ENCODE measurements at places on chromosomes 1 and 21. TPM values are rescaled to one million over a fixed set of nuclear protein-coding genes. Genes with fewer than 3 reads are reported as not detected.

- H3K27me3 ChIP-seq = no peaks in the 10 kb centered on the region
- no peaks in the 10 kb centered on the region for H3K4me1 ChIP-seq
- no peak for DNase-seq
- no peak overlapping the region for H3K27ac ChIP-seq
These were observed 213.1 kb downstream of the HHAT start for GRCh38 chr1:210541680-210542358.

- H3K27ac ChIP-seq = no peak overlapping the region
- H3K4me1 ChIP-seq = no peaks in the 10 kb centered on the region
- H3K36me3 ChIP-seq = no peaks in the 10 kb centered on the region
- no peak overlapping the region for H3K4me3 ChIP-seq
- no peak for DNase-seq
- no peaks in the 10 kb centered on the region for H3K27me3 ChIP-seq
These were observed 33.3 kb downstream of the TMEM51 start for GRCh38 chr1:15186846-15187151.

GRCh38 chr1:46244656-46245371 lies 2.7 kb upstream of the RAD54L start:
- peaks cover 17% of the 10 kb centered on the region for H3K4me1 ChIP-seq
- no peak for DNase-seq
- peaks cover 4% of the 10 kb centered on the region for H3K36me3 ChIP-seq
- H3K27ac ChIP-seq = no peak overlapping the region

DNA sequence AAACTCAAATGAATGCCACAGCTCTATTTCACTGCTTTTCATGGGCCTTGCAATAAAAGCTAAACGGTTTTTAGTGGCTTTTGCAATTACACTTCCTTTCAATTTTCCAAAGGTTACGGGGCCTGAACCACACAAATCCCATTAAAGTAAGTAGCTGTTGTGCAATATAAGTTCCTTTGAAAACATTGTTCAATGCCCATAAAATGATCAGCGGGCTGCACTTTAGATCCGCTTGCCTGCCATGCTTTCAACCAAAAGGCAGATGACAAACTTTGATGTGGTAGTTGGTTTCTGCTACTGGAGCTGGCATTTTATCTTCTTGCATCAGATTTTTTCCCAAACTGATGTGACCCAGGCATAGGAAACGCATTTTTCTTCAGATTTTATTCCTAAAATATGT lies 50.2 kb downstream of the PRRX1 start:
- H3K36me3 ChIP-seq = no peaks in the 10 kb centered on the region
- no peak for DNase-seq
- no peak overlapping the region for H3K27ac ChIP-seq
- H3K27me3 ChIP-seq = no peaks in the 10 kb centered on the region
- no peak overlapping the region for H3K4me3 ChIP-seq
- no peaks in the 10 kb centered on the region for H3K4me1 ChIP-seq

MAPKAPK2 gene
- 36.4 TPM for total RNA-seq

DNA sequence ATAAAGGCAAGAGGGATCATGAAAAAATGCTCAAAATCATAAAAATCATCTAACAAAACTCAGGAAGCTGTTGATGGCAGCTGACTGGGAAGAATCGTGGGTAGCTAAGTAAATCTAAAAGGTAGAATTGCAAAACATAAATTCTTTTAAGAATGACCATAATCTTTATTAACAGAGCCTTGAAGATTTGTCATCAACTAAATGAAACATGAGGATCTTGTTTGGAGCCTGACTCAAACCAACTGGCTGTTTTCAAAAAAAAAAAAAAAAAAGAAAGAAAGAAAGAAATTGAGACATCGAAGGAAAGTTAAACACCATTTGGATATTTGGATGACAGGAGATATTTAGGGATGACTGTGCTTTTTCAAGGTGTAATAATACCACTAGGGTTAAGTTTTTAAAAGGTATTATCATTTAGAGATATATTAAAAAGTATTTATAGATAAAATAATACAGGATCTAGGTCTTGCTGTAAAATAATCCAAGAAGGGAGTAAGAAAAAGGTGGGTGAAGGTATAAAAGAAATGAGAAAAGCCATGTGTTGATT lies 48.6 kb downstream of the CD34 start:
- peaks cover 67% of the 10 kb centered on the region for H3K4me1 ChIP-seq
- peaks cover 70% of the 10 kb centered on the region for H3K36me3 ChIP-seq
- no peak overlapping the region for H3K4me3 ChIP-seq
- no peak for DNase-seq

DCST1 gene
- not detected for total RNA-seq

DNA sequence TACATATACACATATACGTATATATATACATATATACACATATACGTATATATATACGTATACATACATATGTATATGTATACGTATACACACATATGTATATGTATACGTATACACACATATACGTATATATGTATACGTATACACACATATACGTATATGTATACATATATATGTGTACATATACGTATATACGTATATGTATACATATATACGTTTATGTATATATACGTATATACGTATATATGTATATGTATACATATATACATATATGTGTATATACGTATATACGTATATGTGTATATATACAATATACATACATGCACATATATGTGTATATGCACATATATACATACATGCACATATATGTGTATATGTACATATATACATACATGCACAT lies 396.2 kb upstream of the DUSP10 start:
- no peaks in the 10 kb centered on the region for H3K36me3 ChIP-seq
- no peak for DNase-seq
- H3K27ac ChIP-seq = no peak overlapping the region
- H3K4me3 ChIP-seq = no peak overlapping the region

GRCh38 chr1:107991371-107992066 lies 26.5 kb upstream of the VAV3 start:
- H3K36me3 ChIP-seq = no peaks in the 10 kb centered on the region
- no peak overlapping the region for H3K4me3 ChIP-seq
- no peaks in the 10 kb centered on the region for H3K4me1 ChIP-seq

GRCh38 chr1:26542771-26543451 lies 13.3 kb downstream of the RPS6KA1 start:
- H3K36me3 ChIP-seq = peaks cover 12% of the 10 kb centered on the region
- peak overlapping the region; percentile 81 for H3K27ac ChIP-seq
- peaks cover 85% of the 10 kb centered on the region for H3K4me1 ChIP-seq
- H3K27me3 ChIP-seq = no peaks in the 10 kb centered on the region
- H3K4me3 ChIP-seq = no peak overlapping the region
- no peak for DNase-seq

DNA sequence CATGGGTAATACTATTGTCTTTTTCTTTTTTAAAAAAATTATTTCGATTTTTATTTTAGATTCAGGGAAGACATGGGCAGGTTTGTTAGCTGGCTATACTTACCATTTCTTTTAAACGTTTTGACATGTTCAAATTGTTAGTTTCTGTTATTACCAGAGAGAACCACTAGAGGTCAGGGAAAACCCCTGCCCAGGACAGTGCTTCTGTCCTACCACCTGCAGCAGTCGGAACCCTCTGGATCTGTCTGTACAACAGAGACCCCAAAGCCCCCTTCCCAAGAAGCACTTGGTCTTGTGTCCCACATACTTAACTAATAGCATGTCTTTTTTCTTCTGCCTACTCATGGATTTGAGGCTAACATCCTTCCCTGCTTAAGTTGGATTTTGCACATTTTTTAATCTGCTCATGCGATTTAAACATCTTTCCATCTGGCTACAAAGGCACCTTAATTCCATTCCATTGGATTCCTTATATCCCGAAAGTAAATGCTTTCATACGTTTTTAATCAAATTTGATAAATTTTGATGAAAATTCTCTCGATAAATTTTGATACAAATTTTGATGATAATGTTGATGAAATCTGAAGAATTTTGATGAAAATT lies 10.0 kb upstream of the C1orf115 start:
- H3K4me1 ChIP-seq = no peaks in the 10 kb centered on the region
- no peaks in the 10 kb centered on the region for H3K36me3 ChIP-seq
- no peaks in the 10 kb centered on the region for H3K27me3 ChIP-seq

GREM2 gene
- not detected for total RNA-seq

GRCh38 chr1:201495551-201496295 lies 11.2 kb downstream of the CSRP1 start:
- H3K36me3 ChIP-seq = no peaks in the 10 kb centered on the region
- no peak for DNase-seq
- H3K4me3 ChIP-seq = no peak overlapping the region
- H3K4me1 ChIP-seq = peaks cover 19% of the 10 kb centered on the region

DNA sequence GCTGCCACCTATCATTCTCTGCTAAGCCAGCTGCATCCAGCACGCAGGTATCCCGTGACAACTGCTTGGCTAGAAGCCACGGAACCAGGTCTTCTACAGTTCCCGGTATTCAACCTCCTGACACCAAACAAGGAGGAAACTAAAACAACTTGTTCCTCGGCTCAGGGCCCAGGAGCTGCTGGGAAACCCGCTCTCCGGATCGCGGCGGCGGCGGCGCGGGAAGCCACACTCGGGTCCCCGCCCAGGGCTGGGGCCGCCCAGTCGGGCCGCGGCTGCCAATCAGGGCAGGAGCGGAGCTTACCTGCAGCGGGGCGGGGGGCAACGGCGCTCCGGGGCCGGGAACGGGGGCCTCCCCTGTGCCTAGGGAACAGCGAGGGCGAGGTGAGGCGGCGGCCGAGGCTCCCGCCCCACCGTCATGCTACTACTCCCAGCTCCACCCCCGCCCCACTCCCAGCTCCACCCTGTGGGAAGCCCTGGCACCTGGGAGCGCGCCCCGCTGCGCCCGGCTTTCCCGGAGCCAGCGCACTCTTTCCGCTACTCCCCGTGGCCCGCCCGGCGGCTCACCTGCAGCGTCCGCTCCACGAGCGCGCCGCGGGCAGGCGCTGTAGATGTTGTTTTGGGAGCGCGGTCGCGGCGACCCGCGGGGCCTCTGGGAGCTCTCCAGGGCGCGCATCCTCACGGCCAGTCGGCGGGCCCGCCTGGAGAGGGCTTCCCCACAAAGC lies 12.1 kb downstream of the IL24 start:
- H3K4me3 ChIP-seq = peak overlapping the region; percentile 19
- peaks cover 32% of the 10 kb centered on the region for H3K36me3 ChIP-seq
- H3K27me3 ChIP-seq = peaks cover 2% of the 10 kb centered on the region
- H3K4me1 ChIP-seq = peaks cover 39% of the 10 kb centered on the region
- no peak for DNase-seq

DNA sequence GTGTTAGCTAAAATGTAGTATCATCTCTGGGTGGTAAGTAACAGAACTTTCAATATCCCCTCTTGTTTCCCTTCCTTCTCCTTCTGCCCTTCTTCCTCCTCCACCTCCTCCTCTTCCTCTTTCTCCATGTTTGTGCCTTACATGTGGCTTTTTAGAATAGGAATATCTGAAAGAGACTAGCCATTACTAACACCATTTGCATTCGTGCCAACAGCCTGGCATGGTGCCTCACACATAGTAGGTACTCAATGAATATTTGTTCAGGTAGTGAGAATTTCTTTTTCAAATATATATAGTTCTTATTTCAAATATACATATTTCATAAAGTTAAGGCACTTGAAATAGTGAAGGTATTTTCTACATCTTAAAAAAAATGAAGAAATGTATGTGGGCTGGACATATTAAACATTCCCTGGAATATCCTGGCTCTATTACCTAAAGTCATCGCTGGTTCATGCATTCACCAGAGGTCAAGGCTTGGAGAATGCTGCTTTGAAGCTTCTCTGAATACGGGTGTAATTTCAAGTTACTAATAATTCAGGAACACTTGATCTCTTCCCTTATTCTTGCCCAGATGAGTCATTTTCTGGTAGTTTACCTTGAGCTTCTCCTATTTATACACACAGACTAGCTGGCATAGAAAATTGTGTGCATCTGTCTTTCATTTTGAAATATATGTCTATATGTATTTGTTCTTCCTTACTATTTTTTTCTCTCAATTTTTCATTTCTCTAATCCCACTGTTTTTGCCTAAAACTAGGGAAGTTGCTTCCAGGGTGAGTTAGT lies 319.4 kb downstream of the TGFB2 start:
- H3K4me1 ChIP-seq = no peaks in the 10 kb centered on the region
- DNase-seq = no peak
- H3K27ac ChIP-seq = no peak overlapping the region
- H3K36me3 ChIP-seq = no peaks in the 10 kb centered on the region

All from thymus (tissue), 14 donors.